ENCODE measurements at places on chromosomes 2 and 18. TPM values are rescaled to one million over a fixed set of nuclear protein-coding genes. Genes with fewer than 3 reads are reported as not detected.

DNA sequence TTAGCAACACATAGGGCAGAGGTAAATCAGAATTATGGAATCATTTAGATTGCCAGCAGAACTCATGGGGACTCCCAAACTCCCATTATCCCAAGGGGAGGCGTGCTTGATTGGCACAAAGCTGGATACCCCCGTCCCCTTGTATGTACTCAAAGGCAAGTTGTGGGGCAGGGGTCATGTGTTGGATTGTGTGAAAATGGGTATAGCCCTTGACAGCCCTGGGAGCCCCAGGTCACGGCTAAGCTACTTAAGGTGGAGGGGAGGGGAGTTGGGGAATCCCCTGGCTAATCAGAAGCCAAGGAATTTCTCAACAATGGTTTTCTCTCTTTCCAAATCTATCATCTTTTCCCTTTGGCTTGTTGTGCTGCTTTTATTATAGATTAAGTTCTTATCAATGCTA, 32.7 kb downstream of the CLIP4 start:
- no peak for DNase-seq

- DNase-seq: no peak
Measured at GRCh38 chr2:27705851-27706622, 42.3 kb downstream of the SLC4A1AP start.

DNA sequence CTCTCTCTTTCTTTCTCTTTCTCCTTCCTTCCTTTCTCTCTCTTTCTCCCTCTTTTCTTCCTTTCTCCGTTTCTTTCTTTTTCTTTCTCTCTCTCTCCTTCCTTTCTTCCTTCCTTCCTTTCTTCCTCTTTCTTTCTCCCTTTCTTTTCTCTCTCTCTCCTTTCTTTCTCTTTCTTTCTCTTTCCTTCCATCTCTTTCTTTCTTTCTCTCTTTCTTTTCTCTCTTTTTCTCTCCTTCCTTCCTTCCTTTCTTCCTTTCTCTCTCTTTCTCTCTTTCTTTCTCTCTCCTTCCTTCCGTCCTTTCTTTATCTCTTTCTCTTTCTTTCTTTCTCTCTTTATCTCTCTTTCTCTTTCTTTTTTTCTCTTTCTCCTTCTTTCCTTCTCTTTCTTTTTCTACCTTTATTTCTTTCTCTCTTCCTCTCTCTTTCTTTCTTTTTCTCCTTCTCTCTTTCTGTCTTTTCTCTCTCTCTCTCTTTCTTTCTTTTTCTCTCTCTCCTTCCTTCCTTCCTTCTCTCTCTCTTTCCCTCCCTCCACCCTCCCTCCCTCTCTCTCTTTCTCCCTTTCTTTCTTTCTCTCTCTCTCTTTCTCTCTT, 32.3 kb upstream of the ODC1 start:
- DNase-seq: no peak

The AGXT gene
- 4.5 TPM for total RNA-seq

DNA sequence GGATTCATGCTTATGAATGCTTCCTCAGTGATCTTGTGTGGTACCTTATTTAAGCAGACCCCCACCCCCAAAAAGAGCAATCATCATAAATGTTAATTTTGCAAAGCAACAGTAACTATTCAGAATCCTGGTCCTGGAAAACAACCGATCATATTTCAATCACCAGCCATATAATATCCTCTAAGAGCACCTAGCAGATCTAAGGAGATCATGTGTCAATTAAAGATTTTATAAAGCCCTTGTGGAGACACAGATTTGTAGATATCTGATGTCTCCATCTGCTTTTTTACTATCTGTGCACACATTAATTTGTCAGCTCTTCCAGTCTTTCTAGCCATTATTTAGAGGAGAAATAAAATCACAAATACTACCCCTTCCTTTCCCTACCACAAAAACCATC, 423.7 kb downstream of the TGIF1 start:
- DNase-seq: no peak

DNA sequence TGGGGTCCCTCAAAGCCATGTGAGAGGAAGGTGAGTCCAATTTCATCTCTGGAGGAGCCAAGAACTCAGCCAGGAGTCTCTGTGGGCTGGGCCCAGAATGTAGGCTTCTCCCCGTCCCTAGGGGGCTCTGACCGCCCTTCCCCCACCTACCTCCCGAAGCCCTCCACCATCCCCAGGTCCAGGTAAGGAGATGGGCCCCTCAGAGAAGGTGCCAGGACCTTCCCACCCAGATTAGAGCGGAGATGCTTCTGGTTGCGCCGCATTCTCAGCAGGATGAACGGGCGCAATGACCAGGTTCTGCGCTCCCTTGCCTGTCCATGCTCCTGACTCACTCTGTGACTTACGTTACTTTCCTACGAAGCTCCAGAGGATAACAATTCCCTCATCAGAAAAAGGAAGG, 23.0 kb downstream of the ST8SIA5 start:
- DNase-seq: no peak

The LAMA1 gene
- total RNA-seq: 0.66 TPM
